ENCODE measurements at places on chromosomes 3 and 15.

- no peak for DNase-seq
These were observed 38.3 kb upstream of the IL12A start for GRCh38 chr3:159950156-159950898.

- no peak for DNase-seq
These were observed 86.9 kb downstream of the NEO1 start for GRCh38 chr15:73139041-73139743.

DNA sequence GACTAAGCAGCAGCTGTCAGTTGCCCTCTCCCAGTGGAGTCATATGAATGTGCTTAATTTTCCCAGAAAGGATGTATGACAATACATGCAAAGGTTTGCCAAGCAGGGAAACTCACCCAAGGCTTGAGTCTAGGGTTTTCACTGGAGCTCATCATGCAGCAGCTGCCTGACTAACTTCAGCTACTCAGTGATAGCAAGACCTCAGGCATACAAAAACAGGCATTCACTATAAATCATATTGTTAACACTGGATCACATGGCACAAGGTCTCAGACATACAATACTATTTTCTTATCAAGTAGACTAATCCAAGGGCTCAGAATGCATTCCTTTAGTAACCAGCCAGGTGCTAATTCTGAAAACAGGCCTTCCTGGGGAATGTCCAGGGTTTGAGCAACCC lies 85.0 kb upstream of the STAC start:
- DNase-seq = no peak

GRCh38 chr3:138327831-138328230 lies 1.8 kb downstream of the NME9 start:
- DNase-seq = no peak

DNA sequence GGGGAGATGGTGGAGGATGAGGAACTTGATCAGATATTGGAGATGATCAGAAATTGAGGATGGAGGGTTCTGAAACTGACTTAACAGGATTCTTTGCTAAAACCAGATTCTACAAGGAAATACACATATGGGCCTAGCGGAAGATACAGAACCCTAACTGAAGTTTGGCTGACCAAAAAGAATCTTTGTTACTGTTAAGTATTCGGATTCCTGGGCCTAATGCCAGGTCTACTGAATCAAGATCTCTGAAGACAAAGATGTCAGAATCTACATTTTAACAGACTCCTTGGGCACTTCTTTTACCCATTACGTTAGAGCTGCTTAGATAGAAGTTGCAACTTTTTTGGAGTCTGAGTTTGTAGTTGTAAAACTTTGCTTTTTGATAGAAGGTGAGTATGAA lies 137.7 kb downstream of the FNDC3B start:
- DNase-seq = no peak

DNA sequence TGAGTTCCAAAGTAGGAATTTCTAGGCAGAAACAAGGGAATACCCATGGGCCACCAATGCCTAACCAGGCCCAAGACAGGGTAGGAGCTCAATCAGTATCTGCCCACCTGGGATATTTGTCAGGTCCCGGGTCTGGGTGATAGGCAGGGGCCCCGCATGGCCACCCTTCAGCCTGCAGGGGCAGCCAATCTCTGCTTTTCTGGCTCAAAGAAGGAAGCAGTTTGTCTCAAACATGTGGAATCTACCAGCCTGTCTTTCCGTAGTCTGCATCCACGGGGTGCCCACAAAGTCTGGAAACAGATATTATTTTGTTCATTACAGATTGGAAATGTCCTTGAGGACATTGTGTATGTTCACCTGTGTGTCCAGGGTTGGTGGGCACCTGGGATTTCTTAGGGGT lies 56.2 kb downstream of the CEMIP start:
- no peak for DNase-seq

DNA sequence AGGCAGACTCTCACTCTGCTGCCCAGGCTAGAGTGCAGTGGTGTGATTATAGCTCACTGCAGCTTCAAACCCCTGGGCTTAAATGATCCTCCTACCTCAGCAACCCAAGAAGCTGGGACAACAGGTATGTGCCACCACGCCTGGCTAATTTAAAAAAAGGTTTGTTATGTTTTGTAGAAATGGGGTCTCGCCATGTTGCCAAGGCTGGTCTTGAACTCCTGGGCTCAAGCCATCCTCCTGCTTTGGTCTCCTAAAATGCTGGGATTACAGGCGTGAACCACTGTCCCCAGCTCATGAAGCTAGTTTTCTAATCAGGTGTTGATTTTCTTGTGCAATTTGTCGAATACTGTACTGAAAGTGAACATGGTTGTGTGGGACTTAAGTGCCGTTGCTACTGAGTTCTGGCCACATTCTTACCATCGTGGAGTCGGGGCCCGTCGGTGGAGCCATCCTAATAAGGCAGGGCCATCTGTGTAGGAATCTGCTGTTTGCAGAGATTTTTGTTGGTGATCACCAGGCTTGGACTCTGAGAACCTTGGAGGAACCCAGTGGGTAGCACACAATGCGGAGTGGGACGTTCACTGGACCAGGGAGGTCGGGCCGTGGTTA lies 193.2 kb downstream of the GOLGA6L6 start:
- no peak for DNase-seq

- DNase-seq = no peak
These were observed 378.1 kb upstream of the ZNF385D start for GRCh38 chr3:22129101-22129500.

- no peak for DNase-seq
These were observed 127.9 kb downstream of the CD47 start for GRCh38 chr3:107962946-107963345.

DNA sequence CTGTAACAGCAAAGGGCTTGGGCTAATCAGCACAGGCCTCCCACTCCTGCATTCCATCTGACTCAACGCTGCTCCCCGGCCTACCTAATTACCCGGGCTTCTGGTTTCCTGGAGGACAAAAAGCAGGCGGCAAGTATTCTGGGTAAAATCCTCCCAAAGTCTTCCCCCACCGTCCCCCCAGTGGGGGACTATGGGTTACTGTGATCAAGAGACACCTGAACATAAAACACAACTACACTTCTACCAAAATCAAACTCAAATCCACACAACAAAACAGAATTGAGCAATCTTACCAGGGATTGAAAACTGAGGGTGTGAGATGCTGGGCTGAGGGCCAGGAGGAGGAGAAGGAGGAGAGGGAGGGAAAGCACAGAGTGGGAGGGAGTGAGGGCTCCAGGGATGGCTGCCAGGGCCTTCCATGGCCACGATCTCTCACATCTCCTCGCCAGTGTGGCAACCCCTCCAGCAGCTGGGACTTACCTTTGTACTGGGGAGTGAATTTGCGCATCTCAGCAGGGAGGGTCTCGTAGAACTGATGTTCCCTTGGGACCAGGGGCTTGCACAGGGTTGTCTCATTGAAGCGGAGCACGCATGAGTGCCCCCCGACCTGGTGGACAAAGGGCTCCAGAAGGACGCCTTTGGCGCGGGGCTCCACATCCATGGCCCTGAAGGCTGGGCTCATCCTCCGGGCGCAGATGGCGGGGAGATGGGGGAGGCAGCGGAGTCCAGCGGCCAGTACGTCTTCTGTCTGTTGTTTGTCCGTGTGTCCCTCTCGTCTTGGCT lies 9.1 kb upstream of the NCKIPSD start:
- DNase-seq = peak; percentile 74

- DNase-seq = no peak
These were observed 166.8 kb downstream of the LPP start for GRCh38 chr3:188320757-188321156.

DNA sequence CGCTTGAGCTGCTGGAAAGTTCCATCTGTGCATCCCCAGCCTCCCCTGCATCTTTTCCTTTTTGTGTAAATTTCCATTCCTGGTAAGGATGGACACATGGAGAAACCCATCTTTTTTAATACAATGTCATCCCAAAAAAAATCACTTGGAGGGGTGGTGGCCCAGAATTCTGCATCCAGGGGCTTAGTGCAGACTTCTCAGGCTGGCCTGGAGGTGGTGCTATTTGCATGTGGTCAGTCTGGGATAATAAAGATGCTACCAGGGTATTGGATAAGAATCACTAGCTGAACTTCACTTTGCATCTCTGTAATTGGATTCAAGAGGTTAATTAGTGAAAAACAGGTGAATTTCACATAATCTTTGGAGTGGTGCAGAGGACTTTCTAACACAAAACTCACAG lies 1.8 kb upstream of the ZSCAN2 start:
- peak; percentile 20 for DNase-seq

DNA sequence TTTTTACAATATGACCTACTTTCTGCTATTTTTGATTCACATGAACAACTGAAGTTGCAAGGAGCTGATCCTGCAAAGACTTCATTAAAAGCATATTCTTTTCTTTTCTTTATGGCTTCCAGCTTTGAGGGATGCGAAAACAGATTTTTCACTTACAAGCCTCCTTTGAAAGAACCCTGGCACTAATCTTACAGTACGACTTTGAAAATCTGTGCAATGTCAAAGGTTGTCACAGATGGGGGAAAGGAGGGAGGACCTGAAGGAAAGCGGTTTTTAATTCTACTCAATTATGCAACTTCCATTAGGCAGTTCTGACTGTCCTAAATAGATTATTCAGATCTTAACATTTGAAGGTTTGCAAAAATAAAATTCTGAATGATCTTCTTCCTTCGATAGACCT lies 130.5 kb downstream of the TNIK start:
- no peak for DNase-seq

DNA sequence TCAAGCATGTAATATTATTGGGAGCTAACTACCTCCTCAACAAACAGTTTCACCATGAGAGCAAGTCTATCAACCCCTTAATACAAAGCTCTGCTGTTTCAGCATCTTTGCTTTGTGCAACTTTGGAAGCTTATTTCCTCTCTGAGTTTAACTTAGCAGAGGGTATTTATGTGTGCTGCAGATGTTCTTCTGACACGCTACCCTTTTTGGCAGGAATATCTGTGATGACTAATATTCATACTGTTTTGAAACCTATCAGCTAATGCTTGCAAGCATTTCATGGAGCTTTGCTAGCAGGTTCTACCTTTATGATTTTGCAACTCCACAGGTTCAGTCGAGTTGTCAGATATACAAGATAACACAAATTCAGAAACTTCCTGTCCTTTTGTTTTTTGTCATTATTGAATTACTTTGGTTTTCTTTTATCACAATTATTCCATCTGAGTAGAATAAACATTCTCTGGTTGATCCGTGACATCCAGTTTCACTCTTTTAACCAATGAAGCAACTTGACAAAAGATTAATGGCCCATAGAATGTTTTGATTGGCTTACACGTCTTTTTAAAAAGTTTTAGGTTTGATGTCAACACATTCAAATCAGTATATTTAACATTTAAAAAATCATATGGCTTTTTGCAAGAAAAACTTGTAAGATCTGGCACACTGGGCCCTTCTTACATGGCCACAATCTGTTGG lies 1.7 kb upstream of the SLC9A9 start:
- no peak for DNase-seq

DNA sequence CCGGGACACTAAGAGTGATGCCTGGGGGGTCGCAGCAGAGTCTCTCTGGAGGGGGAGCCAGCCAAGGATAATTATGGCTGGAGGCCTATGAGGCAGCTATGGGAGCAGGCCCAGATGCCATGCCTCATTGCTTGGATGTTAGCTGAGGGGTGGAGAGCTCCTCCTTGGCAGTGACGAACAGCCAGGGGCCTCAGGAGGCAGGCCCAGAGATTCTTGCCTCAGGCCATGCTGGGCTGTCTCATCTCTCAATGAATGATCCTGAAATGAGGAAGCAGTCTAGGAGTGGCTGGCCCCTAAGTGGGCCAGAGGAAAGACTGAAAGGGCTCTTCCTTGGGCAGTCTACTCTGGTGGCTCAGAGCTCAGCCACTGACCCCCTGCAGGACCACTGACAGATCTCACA lies 21.3 kb downstream of the KIF9 start:
- DNase-seq = no peak

DNA sequence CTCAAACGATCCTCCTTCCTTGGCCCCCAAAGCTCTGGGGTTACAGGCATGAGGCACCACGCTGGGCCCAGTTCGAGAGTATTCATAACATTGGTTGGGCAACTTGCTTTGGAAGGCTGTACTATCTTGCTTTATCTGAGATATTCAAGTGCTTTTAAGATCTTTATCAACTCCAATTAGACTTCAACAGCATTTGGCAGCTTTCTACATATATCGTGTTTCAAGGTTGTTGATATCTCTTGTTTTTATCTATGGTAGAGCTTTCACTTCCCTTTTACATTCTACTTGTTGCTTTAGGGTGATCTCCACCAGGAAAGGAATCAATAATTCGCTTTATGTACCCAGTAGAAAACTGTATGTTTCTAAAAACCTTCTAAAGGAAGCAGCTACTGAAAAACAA lies 395.3 kb downstream of the IL5RA start:
- DNase-seq = no peak

GRCh38 chr15:25688166-25688565 lies 175.0 kb downstream of the ATP10A start:
- DNase-seq = no peak

GRCh38 chr15:96328181-96328876 lies 2.2 kb upstream of the NR2F2 start:
- DNase-seq = no peak

- no peak for DNase-seq
These were observed 38.5 kb downstream of the EPHB1 start for GRCh38 chr3:134833453-134834163.

DNA sequence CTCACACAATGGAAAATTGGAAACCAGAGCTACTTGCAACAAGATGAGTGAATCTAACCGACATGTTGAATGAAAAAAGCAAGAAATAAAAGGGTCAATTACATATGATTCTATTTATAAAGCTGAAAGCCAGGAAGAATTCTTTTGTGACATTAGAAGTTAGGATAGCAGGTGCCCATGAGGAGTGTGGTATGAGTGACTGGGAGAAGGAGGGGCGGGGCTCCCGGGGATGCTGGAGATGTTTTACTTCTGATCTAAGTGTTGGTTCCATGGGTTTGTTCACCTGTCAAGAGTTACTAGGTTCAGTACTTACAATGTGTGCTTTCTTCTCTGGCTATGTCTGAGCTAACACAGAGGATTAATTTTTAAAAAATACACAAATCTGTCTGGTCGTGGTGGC lies 60.8 kb downstream of the NSMCE3 start:
- no peak for DNase-seq

DNA sequence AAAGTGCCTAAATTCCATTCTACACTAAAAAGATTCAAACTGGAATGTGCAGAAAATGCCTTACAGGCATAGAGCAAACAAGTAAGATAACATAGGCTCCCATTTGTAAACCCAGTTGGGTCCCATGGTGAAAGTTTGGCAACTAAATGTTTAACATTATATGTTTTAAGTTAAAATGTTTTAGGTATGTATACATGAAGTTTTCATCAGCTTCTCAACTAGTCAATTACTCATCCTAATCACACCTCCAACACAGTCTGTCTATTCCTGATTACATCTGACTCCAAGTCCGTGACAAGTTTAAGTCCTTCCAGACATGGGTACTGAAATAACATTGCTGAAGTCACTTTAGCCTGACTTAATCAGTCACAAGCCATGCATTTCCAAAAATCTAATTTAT lies 25.0 kb downstream of the MYLK start:
- DNase-seq = no peak

GRCh38 chr3:125148016-125148812 lies 64.3 kb downstream of the SLC12A8 start:
- no peak for DNase-seq
